Glomerular endothelial cell (primary cell): ENCODE measurements at places on chromosomes 3 and 15. TPM values are rescaled to one million over a fixed set of nuclear protein-coding genes. Genes with fewer than 3 reads are reported as not detected.

GRCh38 chr15:66701422-66702034 is 508 bp upstream of the SMAD6 start:
- DNase-seq, result no peak

DNA sequence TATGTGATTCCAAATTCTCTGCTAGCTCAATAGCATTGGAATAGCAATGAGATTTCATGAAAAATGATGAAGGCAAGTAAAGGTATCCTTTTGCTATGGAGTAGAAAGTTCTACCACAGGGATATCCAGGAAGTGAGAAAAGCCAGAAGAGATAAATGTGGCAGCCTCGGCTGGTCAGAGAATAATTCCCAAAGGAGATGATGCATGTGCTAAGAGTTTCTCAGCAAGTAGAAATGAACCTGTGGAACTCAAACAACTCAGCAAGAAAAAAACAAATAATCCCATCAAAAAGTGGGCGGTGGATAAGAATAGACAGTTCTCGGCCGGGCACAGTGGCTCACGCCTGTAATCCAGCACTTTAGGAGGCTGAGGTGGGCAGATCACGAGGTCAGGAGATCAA is 38.2 kb downstream of the ALS2CL start:
- no peak for DNase-seq

DNA sequence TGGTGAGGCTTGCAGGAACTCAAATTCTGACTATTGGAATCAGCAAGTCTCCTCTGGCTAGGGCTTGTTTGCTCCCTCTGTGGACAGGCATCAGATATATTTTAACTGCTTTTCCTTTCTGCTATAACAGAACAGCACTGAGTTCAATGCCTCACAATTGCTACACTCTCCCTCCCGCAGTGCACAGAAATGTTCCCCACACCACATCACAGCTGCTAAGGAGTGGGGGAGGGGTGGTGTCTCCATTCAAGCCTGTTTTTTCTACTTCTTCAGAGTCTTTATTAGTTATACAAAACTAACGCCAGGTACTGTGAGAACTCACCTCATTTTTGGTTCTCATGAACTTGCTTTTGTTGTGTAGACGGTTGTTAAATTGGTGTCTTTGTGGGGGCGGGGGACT is 68.5 kb downstream of the BCHE start:
- DNase-seq, result no peak

Gene SLC15A2
- total RNA-seq, result 0.05 and 0.29 TPM in 2 replicates

DNA sequence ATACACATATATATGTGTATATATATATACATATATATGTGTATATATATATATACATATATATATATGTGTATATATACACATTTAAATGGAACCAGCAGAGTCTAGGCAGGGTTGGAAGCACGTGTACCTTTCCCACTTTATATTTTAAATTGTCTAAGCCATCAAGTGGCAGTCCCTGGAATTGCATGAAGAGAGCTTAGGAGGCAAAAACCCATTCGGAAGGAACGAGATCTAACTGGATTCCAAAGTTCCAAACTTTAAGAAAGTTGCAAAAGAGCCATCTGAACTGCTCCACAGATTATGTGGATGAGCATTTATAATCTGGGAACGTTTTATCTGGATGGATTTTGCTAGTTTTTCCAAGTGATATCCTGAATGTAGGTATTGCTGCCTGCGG is 186.5 kb downstream of the FOXP1 start:
- no peak for DNase-seq

DNA sequence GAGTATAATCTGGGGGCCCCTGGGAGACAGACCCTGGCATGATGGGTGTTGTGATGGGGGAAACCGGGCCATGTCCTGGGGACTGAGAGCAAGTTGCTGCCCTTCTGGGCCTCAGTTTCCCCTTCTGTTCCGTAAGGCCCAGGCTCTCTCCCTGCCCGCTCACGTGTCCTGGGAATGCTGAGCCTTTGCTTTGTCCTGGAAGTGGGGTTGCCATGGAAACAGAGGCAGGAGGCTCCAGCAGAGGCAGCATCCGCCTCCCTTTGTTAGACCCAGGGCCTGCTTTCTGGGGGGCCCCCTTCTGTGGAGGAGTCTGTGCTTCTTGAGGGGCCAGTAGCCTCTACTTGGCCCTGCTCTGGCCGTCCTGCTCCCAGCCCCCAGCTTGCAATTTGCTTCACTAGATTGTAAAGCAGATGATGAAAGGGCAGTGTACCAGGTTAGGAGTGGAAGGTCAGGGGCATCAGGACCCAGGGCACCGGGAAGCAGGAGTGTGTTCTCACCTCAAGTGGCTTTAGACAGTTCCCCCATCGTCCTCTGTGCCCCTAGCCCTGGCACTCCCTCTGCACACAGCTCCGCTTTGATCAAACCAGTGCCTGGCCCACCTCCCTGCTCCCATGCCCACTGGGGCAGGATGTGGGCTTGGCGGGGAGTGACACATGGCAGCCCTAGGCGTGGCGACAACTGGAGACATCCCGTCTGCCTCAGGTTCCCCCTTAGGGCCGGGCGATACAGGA is 105.6 kb downstream of the FBLN2 start:
- DNase-seq, result no peak

Gene KBTBD13
- total RNA-seq, result not detected in 2 replicates

Gene GASK1A
- not detected in 2 replicates for total RNA-seq

Gene RARB
- total RNA-seq, result 17.6 and 28.7 TPM in 2 replicates

Gene MKRN3
- 0.41 and 0.58 TPM in 2 replicates for total RNA-seq

Gene PLSCR2
- total RNA-seq, result not detected in 2 replicates

GRCh38 chr3:108001457-108001856 is 89.4 kb downstream of the CD47 start:
- DNase-seq, result no peak

DNA sequence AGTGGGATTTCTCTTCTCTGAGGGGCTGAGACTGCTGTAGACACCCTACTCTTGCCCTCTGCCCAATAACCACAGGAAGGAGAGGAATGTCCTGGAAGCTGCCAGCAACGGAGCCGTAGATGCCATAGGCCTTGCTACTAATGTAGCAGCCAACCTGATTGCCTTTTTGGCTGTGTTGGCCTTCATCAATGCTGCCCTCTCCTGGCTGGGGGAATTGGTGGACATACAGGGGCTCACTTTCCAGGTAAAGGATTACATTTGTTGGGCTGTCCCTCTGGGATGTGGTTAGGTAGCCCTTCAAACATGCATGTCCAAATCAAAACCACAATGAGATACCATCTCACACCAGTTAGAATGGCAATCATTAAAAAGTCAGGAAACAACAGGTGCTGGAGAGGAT is 16.1 kb downstream of the SLC28A2 start:
- no peak for DNase-seq

DNA sequence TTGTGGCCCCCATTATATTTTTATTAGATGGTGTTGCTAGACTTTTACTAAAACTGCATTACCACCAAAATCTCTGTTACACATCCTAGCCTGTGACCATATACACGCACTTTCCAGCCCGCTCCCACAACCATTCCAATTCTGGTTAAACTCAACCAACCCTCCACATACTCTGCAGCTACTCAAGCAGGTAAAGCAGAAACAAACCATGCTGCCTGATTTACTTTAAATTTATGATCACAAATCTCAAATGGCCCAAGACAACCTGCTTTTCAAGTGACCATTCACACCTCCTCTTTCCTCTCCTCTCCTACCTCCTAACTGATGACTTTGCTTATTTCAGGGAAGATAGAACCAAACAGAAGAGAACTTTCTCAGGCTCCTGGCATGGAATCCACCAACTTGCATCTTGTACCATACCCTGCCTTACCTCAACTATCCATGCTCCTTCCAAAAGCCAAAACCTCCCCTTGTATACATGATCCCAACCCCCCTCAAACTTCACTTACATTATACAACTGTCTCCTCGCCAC is 18.5 kb downstream of the ULK4 start:
- no peak for DNase-seq

Gene ATP8B4
- not detected in 2 replicates for total RNA-seq

Gene BOC
- 2.2 and 4.2 TPM in 2 replicates for total RNA-seq

DNA sequence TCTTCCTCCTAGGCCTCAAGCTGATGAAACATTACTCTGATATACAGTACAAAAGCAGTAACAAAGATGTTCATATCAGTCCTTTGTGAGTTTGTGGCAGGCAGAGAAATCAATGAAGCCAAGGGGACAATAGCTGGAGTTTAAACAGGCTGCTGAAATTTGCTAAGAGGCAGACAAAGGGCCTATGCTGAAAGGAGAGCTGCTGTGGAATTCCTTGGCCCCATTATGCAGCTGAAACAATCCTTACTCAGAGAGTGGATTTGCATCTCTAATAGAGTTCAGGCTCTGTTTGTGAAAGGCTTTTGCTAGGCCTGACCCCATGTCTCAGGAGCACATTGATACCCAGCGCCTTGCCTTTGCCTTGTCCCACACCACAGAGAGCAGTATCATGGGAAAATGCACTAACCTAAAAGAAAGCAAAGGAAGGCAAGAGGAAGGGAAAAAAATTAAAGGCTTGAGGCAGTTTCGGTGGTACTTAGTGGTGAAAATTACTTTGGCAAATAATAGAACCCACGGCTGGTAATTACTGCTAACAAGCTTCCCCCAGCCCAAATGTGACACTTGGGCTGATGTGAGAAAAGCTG is 195.0 kb upstream of the EPHA3 start:
- DNase-seq, result no peak

- no peak for DNase-seq
Measured at GRCh38 chr3:25689226-25689625, 24.5 kb upstream of the TOP2B start.

- DNase-seq, result no peak
Measured at GRCh38 chr15:62791694-62792093, 250.9 kb upstream of the TPM1 start.

GRCh38 chr3:187709155-187709554 is 6.8 kb upstream of the RTP2 start:
- no peak for DNase-seq

- no peak for DNase-seq
Measured at GRCh38 chr3:173019378-173019777, 121.7 kb downstream of the SPATA16 start.
